ENCODE measurements at places on chromosomes 16 and 17. TPM values are rescaled to one million over a fixed set of nuclear protein-coding genes. Genes with fewer than 3 reads are reported as not detected.

KRTAP4-8 gene
- not detected for total RNA-seq

TBC1D3B gene
- 8.9 TPM for total RNA-seq

GRIN2A gene
- 0.89 TPM for total RNA-seq

SLC46A1 gene
- 12.8 TPM for total RNA-seq

HBZ gene
- not detected for total RNA-seq

EVPLL gene
- total RNA-seq, result not detected

GRCh38 chr17:34117811-34118210 lies 137.3 kb upstream of the CCL2 start:
- DNase-seq, result no peak

DNA sequence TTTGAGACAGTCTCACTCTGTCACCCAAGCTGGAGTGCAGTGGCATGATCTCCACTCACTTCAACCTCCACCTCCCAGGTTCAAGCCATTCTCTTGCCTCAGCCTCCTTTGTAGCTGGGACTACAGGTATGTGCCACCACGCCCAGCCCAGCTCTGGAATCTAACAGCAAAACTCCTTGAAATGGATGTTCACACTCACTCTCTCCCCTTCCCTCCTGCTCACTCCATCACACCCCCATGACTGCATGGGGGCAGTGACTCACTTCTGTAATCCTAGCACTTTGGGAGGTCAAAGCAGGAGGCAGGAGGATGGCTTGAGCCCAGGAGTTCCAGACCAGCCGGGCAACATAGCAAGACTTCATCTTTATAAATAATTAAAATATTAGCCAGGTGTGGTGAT lies 11.1 kb upstream of the TFAP4 start:
- DNase-seq, result no peak

Data from sciatic nerve (tissue), 2 donors.